Astrocyte (in vitro differentiated cells and primary cell): ENCODE measurements at places on chromosomes 3 and 15. TPM values are rescaled to one million over a fixed set of nuclear protein-coding genes. Genes with fewer than 3 reads are reported as not detected.

DNA sequence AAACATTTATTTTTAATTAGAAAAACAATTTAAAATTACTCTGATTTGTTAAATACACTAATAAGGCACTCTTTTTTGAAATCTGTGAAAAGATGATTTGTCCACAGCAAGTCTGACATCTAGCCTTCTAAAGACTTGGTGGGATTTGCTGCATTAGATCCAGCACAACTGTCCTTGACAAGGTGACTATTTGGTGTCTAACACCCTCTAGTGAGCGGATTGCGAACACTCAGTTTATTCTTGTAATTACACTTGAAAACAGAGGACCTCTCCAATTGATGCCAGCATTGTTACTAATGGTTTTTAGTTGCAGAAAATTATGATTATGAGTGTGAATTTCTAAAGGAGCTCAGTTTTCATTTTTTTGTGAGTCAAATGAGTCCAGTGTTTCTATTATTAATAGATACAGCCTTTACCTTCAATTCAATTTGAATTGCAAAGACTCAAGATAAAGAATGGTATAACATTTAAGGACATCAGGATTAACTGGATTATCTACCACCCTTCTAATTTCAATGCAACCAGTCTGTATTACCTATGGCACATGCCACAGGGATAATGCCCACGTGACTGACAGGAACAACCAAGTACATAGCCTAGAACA is 29.7 kb upstream of the STRIT1 start:
- no peak overlapping the region for H3K4me3 ChIP-seq
- DNase-seq = peak; percentile 49
- H3K4me1 ChIP-seq = no peaks in the 10 kb centered on the region
- no peaks in the 10 kb centered on the region for H3K27me3 ChIP-seq

GRCh38 chr3:197520311-197521276 is 35.2 kb downstream of the BDH1 start:
- peak overlapping the region; percentile 9 for H3K27ac ChIP-seq
- no peaks in the 10 kb centered on the region for H3K36me3 ChIP-seq
- no peaks in the 10 kb centered on the region for H3K27me3 ChIP-seq
- peaks cover 13% of the 10 kb centered on the region for H3K4me1 ChIP-seq
- DNase-seq = peak; percentile 72

- H3K4me3 ChIP-seq = no peak overlapping the region
- peaks cover 20% of the 10 kb centered on the region for H3K36me3 ChIP-seq
- H3K4me1 ChIP-seq = no peaks in the 10 kb centered on the region
- no peak overlapping the region for H3K27ac ChIP-seq
- no peak for DNase-seq
These were observed 22.2 kb downstream of the TARS3 start for GRCh38 chr15:101702077-101702476.

- no peaks in the 10 kb centered on the region for H3K36me3 ChIP-seq
- H3K27ac ChIP-seq = no peak overlapping the region
- peaks cover 14% of the 10 kb centered on the region for H3K4me1 ChIP-seq
These were observed 17.0 kb upstream of the CCNL1 start for GRCh38 chr3:157176934-157177333.

CCR9 gene
- total RNA-seq = not detected in 2 replicates
